ENCODE measurements at places on chromosomes 7 and 10. TPM values are rescaled to one million over a fixed set of nuclear protein-coding genes. Genes with fewer than 3 reads are reported as not detected.

CACNA2D1 gene
- total RNA-seq, result not detected

ATP5F1C gene
- 578 TPM for total RNA-seq

COMTD1 gene
- total RNA-seq, result 18.4 TPM

MYH16 gene
- total RNA-seq, result 0.15 TPM

GRCh38 chr10:43963793-43964425, 315.2 kb upstream of the ZNF32 start:
- H3K4me3 ChIP-seq, result no peak overlapping the region
- peaks cover 23% of the 10 kb centered on the region for H3K27me3 ChIP-seq
- DNase-seq, result no peak
- H3K36me3 ChIP-seq, result no peaks in the 10 kb centered on the region

DNA sequence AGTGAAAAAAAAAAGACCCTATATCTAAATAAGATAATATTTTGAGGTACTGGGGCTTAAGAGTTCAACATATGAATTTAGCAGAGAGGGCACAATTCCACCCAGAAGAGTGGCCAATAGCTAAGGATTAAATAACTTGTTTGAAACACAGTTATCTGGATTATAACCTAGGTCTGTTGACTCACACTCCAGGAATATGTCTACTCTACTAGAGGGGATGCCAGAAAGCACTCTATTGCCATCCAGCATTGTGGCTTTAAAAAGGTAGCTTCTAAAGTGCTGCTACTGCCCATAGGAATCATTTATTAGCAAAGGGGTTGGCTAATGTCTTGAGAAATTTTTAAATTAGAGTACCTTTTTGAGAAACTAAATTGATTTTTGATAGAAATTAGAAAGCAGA, 102.2 kb downstream of the PPP1R3A start:
- DNase-seq, result no peak
- H3K4me1 ChIP-seq, result no peaks in the 10 kb centered on the region

DNA sequence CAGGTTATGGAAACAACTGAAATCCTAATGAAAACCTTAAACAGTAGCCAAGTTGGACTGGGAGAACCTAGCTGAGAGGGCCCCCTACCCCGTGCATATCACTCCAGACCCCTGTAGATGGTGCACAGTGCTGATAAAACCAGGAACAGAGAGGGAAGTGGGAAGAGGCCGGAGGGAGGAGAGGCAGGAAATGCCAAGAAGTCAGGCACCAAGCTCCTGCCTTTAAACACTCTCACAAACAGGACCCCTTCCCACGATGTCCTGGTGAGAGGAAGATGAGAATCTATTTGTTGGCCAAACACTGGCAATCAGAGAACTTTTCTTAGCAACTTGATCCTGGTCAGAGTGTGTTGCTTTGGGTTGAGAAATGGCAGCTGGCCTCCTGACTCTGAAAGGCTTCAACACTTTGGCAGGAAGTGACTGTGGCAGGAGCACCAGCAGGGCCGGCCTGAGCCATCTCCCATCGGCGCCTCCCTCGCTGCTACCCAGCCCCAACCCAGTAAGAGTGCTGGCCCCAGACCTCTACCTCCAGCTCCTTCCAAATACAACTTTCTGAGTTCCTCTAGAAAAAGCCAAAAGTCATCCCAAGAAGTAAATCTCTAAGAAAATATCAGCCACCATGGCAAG, 39.5 kb downstream of the GSDME start:
- H3K27me3 ChIP-seq, result no peaks in the 10 kb centered on the region
- no peak overlapping the region for H3K27ac ChIP-seq
- no peak for DNase-seq
- no peak overlapping the region for H3K4me3 ChIP-seq
- H3K36me3 ChIP-seq, result peaks cover 23% of the 10 kb centered on the region
- H3K4me1 ChIP-seq, result no peaks in the 10 kb centered on the region

DNA sequence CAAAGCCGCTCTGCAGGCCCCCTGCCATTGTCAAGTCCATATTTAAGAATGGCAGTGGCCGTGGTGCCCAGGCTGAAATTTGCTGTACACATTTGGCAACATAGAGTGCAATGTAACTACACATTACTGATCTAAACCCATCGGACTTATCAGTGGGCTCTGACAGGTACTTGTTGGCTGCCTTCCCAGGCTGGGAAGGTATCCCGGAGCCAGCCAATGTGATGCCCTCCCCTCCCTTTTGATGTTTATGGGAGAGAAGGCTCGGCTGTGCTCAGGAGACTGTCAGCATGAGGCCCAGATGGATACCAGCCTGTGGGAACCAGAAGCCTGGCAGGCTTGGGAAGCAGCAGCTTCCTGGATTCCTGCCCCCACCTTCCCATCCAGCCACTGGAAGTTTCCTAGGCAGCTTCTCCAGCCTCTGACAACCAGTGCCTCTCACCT, 146.1 kb upstream of the TCF7L2 start:
- DNase-seq, result peak; percentile 48
- no peak overlapping the region for H3K4me3 ChIP-seq
- H3K27ac ChIP-seq, result no peak overlapping the region
- H3K4me1 ChIP-seq, result peaks cover 36% of the 10 kb centered on the region

DNA sequence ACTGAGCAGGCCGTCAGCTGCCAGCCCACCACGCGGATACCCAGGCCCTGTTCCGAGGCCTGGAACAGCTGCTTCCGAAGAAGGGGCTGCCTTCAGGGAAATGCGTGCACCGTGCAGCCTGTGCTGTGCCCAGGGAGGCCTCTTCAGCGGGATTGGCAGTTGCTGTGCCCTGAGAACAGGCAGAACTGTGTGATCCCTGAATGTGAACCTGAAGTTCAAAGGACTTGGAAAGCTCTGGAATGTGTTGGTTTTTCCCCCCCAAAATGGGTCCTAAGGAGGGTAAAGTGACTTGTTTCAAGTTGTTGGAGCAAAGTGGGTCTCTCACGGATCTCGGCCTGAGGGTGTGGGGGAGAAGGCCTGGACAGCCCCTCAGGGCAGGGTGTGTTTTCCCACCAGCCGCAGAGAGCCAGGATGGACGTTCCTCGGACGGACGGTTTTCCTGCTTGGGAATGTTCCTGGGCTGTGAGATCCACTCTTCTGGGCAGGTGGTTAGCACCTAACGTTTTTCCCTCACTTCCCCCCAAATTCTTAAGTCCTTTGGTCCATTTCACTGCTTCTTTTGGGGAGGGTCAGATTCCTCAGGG, 2.1 kb downstream of the SPRN start:
- DNase-seq, result no peak
- H3K4me3 ChIP-seq, result no peak overlapping the region
- no peaks in the 10 kb centered on the region for H3K4me1 ChIP-seq

- H3K4me1 ChIP-seq, result no peaks in the 10 kb centered on the region
- no peak overlapping the region for H3K4me3 ChIP-seq
- H3K27me3 ChIP-seq, result no peaks in the 10 kb centered on the region
- H3K27ac ChIP-seq, result no peak overlapping the region
Observed at GRCh38 chr10:91367127-91367531, 43.0 kb upstream of the HECTD2 start.
